ENCODE measurements at places on chromosomes 12 and 14.
A peak's percentile ranks its signal among the peaks of the same experiment; 100 is the strongest.

GRCh38 chr14:69648480-69649451 lies 37.4 kb downstream of the SUSD6 start:
- DNase-seq = peak; percentile 20

DNA sequence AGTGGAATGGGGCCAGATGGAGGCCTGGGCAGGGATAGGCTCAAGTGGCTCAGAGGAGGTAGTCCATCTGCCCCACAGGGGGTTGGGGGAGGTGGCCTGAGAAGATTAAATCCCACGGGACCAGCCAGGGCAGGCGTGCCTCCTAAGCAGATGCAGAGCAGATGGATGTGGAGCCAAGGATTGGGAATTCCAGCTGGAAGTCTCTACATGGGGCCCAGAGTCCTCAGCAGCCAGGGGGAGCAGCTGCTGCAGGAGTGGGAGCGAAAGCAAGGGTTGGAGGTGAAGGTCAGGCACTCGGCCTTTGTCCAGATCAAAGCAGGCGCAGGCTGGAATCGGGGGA lies 42.4 kb upstream of the VRK1 start:
- no peak for DNase-seq

- DNase-seq = no peak
These were observed 35.4 kb downstream of the BCL11B start for GRCh38 chr14:99236386-99237138.

DNA sequence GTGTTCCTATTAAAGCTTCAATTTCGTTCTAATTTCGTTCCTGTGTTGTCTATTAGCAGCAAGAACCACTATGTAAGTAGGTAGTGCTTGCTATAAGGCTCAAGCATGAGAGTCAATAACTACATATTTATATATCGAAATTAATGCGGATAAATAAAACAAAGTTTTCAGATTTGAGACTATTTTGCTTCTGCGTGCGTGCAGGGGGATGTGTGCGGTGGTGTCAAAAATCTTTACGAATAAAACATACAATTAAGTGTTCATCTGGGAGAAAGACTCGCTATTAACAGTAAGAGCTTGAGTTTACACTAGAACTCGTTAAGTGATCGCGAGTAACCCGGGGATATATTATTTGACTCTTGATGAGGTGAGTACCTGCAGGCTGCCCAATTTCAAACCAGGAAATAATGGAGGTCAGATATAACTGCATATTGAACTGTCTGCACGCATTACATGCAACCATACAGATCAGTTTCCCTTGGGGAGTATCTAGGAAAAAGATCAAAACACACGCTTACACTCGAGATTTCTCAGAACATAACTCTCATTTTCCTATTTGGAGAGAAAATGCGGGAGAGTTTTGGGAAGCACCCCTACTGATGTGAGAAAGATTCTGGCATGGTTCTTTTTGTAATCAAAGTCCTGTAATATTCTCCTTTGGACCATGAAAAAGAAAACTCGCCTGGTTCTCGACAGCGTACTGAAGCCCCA lies 813 bp downstream of the TWF1 start:
- no peak for DNase-seq

- peak; percentile 4 for DNase-seq
These were observed 126.4 kb downstream of the ATP23 start for GRCh38 chr12:58067610-58068387.

GRCh38 chr14:43949400-43949799 lies 557.7 kb downstream of the FSCB start:
- DNase-seq = no peak

DNA sequence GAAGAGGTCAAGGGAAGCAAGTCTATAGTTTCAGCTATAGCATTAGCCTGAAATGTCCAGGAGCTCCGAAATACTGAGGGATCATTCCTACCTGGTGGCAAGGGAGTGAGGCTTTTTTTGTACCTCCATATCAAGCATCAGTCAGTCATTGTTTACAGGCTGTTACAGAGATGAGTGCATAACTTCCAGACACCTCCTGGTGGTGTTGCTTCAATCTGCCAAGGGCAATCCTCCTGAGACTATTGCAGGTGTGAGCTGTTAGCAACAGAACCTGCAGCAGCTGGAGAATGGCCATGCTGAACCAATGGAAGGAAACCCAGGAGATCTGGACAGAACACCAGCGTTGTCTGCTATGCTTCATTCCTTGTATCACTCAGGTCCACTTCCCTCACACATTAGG lies 80.0 kb upstream of the SLC8A3 start:
- DNase-seq = no peak

- DNase-seq = no peak
These were observed 28.8 kb downstream of the OAS2 start for GRCh38 chr12:113007166-113007565.

DNA sequence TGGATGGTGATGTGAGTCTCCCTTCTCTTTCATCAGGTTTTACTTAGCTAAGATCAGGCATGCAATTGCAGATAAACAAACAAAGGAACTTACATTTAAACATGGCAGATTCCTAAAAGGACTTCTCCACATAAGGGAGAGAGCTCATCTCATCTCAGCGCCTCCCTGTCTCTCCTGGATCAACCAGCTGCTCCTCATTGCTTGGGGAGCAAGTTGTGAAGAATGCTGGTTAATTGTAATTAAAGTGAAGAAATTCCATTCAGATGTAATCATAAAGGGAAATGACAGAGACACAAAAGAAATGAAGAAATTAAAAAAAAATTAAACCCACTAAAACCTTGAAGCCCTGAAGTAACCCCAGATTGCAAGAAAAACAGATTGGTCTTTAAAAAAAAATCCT lies 104.4 kb upstream of the DIO2 start:
- no peak for DNase-seq

DNA sequence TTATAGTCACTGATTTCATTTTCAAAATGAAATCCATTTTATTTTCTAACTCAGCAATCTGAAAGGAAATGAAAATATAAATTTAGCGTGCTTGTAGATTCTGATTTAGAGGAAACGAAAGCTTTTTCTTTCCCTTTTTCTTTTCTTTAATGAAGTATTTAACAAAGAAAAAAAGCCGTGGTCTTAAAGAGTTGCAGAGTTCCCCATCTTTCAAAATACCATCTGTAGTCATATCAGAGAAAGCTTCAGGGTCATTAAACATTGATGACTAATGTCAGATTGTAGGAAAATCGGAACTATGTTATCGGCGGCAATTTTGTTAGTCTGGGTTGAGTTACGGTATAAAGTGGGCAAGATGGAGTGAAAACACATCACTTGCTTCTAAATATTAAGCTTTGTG lies 32.3 kb downstream of the DRAM1 start:
- no peak for DNase-seq

- DNase-seq = peak; percentile 24
These were observed 668 bp downstream of the APPL2 start for GRCh38 chr12:105235281-105235731.

GRCh38 chr12:127536833-127537428 lies 730.0 kb upstream of the TMEM132C start:
- no peak for DNase-seq

- DNase-seq = no peak
These were observed 135.7 kb downstream of the DICER1 start for GRCh38 chr14:95021588-95021987.

GRCh38 chr12:129245769-129246168 lies 392.5 kb downstream of the GLT1D1 start:
- DNase-seq = no peak

GRCh38 chr12:2265461-2266167 lies 212.8 kb downstream of the CACNA1C start:
- DNase-seq = no peak

DNA sequence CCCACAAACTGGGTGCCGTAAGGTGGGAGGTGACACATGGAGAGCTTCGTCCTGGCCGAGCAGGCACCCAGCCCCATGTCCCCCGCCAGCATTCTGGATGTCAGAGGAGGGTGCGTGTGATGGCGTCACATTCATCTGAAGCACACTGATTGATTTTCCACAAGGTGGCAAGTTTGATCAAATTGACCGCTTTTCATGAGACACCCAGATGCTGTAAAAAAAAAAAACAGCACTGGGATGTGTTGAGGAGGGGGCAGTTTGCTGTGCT lies 24.2 kb downstream of the SLC25A29 start:
- no peak for DNase-seq

GRCh38 chr12:64010069-64010686 lies 165.7 kb downstream of the SRGAP1 start:
- no peak for DNase-seq

- no peak for DNase-seq
These were observed 61.6 kb downstream of the SLC24A4 start for GRCh38 chr14:92384461-92385133.

- DNase-seq = no peak
These were observed 2.8 kb downstream of the TMEM179 start for GRCh38 chr14:104601786-104602185.

GRCh38 chr12:104354868-104355570 lies 51.5 kb downstream of the EID3 start:
- no peak for DNase-seq

DNA sequence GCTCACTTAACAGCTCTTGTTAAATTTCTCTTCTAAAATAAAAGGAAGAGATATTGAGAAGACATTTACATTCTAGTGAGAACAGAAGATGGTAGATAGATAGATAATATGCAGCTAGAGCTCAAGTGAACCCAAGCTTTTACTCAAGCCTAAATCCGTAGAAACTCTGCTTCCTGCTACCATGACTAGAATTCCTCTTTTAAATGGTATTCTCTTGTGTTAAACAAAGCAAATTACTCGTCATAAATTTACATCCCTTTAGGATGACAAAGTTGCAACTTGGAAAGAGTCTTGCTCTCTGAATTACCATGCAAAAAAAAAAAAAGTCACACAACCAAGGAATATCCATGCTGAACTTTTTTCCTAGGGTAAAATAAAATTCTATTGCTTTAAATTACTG lies 160.7 kb upstream of the LRFN5 start:
- no peak for DNase-seq

DNA sequence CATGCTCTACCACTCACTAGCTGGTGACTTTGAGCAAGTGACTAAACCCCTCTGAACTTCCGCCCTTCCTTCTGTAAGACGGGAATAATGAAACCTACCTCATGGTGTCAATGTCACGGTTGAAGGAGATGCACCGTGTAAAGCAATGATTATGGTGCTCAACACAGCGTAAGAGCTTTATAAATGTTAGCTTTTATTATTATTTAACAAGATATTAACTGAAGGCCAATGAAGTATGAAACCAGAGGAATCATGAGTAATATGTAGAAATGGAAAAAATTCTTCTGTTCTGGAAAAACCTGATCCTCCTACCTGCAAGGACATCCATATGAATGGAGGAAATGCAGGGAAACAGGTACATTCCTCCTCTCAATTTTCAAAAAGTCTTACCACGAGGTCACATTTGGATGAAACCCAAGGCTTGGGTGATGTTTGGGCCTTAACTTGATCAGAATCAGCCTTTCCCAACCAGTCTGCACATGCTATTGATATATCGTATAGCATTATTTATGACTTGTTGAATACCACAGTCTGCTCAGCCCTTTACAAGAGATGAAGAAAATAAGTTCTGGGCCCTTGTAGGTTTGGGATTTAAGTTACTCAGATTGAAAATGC lies 166.8 kb upstream of the TBX3 start:
- DNase-seq = no peak

- no peak for DNase-seq
These were observed 178.5 kb upstream of the RTL1 start for GRCh38 chr14:101082036-101082435.

- no peak for DNase-seq
These were observed 41.2 kb upstream of the SLC2A13 start for GRCh38 chr12:40146800-40147797.

GRCh38 chr12:131565267-131566015 lies 145.4 kb upstream of the SFSWAP start:
- DNase-seq = no peak

DNA sequence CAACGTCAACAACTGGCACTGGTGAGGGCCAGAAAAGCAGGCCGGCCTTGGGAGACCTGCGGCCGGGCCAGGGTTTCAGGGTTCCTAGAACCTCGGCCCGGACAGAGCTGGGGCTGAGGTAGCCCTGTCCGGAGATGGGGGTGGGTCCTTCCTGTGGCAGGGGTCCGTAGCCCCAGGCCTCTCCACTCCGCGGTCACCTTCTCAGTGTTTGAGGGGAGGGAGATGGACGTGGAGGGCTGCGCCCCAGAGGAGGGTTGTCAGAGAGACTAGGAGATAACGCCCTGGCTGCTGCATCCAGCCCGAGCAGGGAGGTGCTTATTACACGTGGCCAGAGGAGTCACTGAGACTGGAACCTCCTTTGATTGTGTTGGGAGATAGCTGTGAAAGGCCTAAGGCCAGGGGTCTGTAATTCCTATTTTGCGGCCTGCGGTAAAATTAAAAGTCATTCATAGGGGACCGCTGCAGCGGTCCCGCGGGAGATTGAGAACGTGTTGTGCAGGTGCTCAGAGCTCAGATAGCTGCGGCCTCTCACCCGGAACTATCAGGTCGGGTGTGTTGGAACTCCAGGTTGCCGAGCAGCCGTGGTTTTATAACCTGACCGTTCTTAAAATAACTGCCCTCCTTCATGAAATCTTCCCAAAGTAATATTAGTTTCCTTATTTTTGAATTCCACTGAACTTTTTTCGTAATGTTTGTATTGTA lies 507 bp downstream of the AHSA1 start:
- no peak for DNase-seq

DNA sequence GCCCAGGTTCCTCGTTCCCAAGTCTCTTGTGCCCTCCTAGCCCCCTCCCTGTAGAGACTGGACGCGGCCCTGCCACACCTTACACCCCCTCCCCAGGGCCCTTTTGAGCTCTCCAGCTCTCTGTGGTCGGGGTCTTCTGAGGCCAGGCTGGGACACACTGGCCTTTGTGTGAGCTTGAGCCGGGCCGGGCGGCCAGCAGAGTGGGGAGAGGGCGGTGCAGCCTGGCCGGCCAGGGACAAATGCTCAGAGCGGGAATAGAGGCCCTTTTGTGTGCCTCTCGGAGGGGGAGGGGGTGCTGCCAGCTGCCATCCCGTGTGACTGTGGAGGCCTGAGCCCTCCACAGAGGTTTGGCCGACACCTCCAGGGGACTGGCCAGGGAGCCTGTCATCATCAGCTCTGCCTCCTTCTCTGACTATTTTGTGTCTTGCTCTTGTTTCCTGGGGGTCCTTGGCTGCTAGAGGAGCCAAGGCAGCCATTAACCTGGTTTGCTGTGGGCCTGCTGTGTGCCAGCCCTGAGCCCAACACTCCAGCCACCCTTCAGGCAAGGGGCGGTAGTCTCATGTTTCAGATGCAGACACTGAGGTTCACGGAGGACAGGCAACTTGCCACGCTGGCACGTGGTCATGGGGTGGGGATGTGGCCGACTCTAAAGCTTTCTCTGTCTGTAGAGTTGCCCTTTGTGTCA lies 13.6 kb downstream of the FAM222A start:
- no peak for DNase-seq

DNA sequence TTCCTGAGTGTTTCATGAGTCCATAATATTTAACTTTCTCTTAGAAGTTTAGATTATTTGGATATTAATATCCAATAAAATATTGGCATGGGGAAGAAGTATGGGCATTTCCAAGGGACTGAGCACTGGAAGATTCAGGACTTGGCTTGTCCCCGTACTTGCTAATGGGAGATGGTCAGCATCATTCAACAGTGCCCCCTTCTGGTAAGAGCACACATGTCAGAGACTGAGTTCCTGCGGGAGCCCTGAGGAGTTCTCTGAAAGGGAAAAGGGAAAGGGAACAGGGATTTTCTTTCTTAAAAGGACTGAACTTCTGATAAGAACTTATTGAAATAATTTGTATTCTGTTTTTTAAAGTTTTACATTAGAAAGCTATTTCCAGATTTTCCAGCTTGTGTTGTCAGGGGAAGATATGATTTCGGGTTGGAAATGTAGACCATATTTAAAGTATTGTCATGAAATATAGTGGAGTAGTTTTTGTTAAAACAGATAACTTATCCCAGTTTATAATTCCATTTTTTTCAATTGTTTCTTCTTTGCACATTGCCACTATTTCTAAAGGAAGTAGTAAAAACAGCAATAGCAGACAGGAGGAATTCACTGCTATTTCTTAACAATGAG lies 59.8 kb upstream of the C12orf71 start:
- peak; percentile 43 for DNase-seq

- DNase-seq = no peak
These were observed 42.8 kb upstream of the CPM start for GRCh38 chr12:68975811-68976210.
